ENCODE measurements at places on chromosomes 6 and 20. TPM values are rescaled to one million over a fixed set of nuclear protein-coding genes. Genes with fewer than 3 reads are reported as not detected.

The SOX4 gene
- total RNA-seq, result 26.7 TPM

The WASF1 gene
- 13.1 TPM for total RNA-seq

The FKBP1C gene
- total RNA-seq, result 0.44 TPM

The GJA1 gene
- 957 TPM for total RNA-seq
